ENCODE measurements at places on chromosomes 1 and 21.

GRCh38 chr1:116882866-116883265 is 26.9 kb upstream of the PTGFRN start:
- DNase-seq: no peak

DNA sequence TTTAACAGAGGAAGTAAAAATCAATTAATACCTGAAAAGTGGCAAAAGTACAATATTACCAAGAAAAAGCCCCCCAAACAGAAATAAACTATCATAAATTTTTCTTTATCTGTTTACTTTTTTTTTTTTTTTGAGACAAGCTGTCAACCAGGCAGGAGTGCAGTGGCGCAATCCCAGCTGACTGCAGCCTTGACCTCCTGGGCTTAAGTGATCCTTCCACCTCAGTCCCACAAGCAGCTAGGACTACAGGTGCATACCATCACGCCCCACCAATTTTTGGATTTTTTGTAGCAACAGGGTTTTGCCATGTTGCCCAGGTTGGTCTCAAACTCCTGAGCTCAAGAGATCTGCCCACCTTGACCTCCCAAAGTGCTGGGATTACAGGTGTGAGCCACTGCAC is 8.0 kb downstream of the TFB2M start:
- no peak for DNase-seq

DNA sequence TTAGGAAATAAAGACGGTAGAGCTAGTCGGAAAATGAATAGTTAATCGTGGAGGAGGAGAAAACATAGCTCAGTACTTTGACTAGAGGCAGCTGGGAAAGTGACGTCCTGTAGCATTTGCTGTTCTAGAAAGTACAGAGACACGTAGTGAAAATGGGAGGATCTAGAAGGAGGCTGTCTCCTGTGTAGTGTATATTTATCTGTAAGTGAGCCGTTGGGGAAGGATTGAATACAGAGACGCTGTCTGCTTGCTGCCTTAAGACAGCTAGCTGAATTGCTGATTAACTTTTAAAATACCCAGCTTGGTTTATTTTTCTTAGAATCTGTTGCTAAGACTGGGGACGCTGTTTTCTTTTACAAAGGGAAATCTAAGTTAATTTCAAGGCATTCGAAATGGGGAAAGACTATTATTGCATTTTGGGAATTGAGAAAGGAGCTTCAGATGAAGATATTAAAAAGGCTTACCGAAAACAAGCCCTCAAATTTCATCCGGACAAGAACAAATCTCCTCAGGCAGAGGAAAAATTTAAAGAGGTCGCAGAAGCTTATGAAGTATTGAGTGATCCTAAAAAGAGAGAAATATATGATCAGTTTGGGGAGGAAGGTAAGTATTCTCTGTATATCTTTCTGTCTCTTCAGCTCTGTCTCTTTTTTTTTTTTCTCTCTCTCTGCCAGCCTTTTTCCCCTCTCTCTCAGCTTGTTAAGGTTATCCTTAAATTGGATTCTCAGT is at the start of gene DNAJB4:
DNAJB4 (plus strand) TSS at position 221 of the 729 bp plus-strand sequence; CDS start at position 393, 172 bp downstream.
- peak; percentile 41 for DNase-seq

GRCh38 chr1:208446271-208446691 is 202.1 kb upstream of the PLXNA2 start:
- DNase-seq: no peak

DNA sequence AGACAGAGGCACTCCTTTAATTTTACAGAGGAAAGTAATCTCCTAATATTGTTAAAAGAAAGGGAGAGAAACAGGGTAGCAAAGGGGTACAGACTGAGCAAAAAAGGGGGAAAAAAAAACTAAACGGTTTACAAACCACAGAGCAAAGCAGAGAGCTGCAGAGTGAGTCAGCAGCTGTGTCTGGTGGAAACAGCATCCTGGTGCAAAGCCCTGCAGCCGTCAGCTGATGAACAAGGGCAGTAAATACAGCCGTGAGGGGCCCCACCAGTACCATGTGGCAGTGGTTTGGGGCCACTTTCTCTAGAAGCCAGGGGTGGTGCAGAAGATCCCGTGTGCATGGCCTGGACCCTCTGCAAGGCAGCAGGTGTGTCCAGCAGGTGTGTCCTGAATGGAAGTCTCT is 111.3 kb downstream of the ERG start:
- DNase-seq: no peak

- no peak for DNase-seq
These were observed 799 bp upstream of the TMOD4 start for GRCh38 chr1:151176514-151177045.

DNA sequence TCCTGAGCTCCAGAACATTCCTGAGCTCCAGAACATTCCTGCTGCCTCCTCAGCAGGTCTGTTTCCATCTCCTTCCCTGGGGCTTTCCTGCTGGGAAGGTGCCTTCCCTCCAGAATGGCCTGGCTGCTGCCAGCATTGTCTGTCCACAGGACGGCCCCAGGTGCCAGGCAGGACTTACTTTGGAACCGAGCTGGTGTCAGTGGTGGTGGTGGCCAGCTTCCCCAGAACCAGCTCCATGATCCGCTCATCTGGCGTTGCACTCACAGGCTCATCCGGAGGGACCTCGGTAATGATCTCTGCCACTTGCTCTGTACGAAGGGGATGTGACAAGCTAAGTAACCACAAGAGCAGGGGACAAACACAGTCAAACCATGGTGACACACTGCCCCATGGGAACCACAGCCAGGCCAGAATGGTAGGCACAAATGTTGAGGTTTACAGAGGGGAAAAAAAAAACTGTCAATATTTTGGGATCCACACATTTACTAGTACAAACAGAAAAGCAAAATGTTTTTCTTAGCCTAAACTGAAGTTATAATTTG is 41.3 kb downstream of the PRDM15 start:
- no peak for DNase-seq

DNA sequence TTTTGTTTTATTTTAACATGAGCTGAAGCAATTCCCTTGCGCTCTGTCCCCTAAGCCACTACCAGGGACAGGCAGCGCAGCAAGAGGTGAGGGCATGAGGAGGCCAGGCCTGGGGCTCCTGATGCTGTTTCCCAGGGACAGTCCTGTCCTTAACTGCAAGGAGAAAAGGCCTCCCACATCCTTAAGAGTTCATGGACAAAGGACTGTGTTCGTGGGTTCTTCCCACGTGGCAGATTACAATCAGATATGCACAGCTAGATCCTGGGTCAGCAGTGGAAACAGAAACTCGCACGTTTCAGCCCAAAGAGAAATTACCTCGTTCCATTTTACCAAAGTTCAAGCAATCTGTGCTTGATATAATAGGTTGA is 85.8 kb downstream of the MIS18A start:
- no peak for DNase-seq

- DNase-seq: no peak
These were observed 224.7 kb upstream of the GJB5 start for GRCh38 chr1:34529935-34530859.

GRCh38 chr1:168529518-168529917 is 14.3 kb downstream of the XCL2 start:
- no peak for DNase-seq

- no peak for DNase-seq
These were observed 64.8 kb downstream of the GPR137B start for GRCh38 chr1:236207121-236207520.

- DNase-seq: no peak
These were observed 50.9 kb downstream of the VANGL2 start for GRCh38 chr1:160451119-160451858.

GRCh38 chr1:50940291-50940690 is 19.8 kb downstream of the FAF1 start:
- no peak for DNase-seq

- DNase-seq: no peak
These were observed 44.3 kb downstream of the C8B start for GRCh38 chr1:56921479-56921878.

- DNase-seq: no peak
These were observed 97.4 kb downstream of the GIPC2 start for GRCh38 chr1:78143152-78143551.

DNA sequence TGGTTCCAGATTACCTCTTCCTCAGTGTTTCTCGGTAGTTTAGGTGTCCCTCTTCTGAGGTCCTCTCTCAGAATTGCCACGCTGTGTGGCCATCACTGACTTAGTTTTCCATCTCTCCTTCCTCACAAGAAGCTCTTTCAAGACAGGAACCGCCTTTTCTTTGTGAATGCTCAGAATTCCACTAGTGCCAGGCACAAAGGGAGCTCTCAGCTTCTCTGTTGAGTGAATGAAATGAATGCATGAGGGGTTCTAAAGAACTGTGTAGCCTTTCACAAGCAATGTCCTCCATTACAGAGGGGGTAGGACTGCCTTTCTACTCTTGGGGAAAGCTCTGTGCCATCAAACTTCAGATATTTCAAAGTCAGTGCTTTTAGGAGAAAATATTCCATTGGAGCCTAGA is 546.8 kb downstream of the RWDD3 start:
- DNase-seq: no peak

DNA sequence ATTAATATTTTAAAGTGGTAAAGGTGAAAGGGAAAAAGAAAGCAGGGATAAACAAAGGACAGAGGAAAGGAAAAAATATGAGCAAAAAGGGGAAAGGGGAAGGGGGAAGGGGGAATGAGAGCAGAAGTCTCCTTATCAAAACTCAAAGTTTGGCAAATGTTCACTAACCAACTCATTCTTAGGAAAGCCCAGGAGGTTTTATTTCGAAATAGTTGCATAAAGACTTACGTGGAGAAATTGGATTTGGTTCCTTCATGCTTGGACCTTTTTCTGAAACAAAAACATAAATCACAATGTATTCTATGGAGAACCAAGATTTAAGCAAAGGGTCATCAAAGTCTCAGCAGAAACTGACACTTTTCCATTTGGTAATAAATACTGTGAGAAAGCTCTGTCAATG is 188.1 kb downstream of the TGFBR3 start:
- DNase-seq: no peak

DNA sequence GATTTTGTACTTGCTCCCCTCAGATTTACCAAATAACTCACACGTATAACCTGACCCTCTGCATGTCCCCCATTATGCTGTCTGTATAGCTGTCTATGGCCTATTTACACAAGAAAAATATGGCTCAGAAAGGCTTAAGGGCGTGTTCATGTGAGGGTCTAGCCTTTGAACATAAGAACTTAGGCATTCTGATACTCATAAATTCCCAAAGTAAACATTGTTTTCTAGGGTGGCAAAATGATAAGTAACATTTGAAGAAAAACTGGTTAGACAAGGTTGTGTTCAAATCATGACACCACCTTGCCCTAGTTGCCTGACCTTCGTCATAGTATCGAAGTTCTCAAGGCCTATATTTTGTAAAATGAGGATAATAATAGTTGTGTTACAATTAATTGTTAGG is 394.6 kb downstream of the LRRIQ3 start:
- DNase-seq: no peak

GRCh38 chr21:37627074-37627473 is 260.5 kb downstream of the DYRK1A start:
- no peak for DNase-seq

GRCh38 chr1:97379387-97380075 is 541.3 kb downstream of the DPYD start:
- DNase-seq: no peak

- DNase-seq: no peak
These were observed 3.6 kb upstream of the HMGCS2 start for GRCh38 chr1:119772298-119772697.

DNA sequence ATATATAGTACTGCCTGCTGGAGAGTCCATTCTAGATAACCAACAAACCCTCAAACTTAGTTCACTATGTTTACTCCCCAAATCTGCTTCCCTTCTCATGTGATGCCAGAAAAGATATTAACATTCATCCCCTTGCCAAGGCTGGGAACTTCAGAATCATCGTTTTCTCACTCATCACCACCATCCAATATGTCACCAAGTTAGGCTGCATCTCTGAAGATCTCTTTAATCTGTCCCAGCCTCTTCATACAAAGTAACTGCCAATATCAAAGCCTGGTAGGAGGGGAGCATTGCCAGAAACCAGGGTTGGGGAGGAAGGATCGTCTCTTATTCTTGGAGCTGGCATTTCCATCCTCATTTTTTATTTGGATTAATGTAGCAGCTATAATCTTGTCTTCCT is 71.6 kb downstream of the XCL2 start:
- no peak for DNase-seq

DNA sequence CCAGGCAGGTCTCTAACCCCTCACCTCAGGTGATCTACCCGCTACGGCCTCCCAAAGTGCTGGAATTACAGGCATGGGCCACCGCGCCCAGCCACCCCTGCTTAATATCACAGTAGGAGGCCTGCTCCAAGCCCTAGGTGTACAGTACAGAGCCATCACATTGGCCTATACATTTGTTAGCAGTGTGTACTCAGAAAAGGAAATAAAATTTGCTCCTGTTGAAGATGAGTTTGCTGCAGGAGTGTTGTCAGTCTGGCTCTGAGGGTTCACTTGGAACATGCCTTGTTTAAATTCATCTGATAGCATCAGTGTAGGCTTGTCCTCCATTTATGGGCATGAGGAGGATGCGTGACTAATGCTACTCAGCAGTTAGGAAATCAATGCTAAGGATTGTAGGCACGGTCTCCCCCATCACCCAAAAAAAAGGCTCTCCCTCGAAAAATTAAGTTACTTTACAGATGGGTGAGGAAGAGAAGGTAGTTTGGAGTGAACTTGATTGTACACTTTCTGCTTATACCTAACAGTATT is 4.6 kb upstream of the ENAH start:
- no peak for DNase-seq

Data from T-helper 9 cell (primary cell).